ENCODE measurements at places on chromosomes 5 and 9.

- peak; percentile 76 for DNase-seq
Measured at GRCh38 chr5:68216245-68217046, 890 bp downstream of the PIK3R1 start.

GRCh38 chr5:134252671-134253070 lies 26.8 kb upstream of the PPP2CA start:
- no peak for DNase-seq

DNA sequence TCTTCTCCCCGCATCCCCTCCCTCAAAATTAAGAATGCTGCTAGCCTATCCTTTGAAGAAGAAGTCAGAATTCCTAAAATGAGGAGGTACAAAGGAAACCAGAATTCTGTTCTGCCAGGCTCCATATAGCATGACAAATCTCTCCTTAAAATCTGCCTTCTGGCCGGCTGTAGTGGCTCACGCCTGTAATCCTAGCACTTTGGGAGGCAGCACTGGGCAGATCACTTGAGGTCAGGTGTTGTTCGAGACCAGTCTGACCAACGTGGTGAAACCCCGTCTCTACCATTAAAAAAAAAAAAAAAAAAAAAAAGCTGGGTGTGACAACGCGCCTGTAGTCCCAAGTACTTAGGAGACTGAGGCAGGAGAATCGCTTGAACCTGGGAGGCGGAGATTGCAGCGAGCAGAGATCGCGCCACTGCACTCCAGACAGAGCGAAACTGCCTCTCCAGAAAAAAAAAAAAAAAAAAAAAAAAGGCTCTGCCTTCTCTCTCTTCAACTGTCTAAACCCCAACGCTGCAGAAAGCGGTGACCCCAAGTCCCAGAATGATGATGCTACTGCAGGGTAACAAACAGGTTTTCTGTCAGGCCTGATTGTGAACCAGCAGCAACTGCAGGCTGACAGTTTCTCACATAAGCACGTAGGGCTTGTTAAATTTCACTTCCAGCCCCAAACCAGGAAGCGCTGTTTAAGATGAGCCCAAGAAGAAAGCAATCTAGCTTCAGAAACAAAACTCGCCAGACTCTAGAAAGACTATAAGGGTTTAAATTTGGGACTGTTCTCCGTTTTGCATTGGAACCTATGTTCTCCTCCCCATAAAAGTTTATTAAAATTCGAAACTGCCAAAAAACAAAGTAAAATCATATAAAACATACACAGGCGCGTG lies 963 bp upstream of the CAST start:
- peak; percentile 41 for DNase-seq

DNA sequence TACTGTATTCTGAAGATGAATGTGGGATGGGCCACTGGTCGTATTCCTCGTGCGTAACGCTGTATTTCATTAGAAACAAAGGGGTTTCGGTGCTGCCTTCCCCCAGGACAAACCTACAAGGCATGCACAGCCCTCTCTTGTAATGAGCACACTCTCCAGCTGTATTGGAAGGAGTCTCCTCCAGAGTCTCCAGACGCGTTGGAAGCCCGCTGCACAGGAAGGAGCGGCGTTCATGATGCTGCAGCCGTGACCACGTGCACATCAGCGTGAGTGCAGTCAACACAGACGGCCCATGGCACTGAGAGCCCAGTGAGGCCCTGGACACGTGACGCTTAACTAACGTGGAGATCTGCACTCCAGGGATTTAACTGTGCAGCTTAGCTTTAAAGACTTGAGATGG lies 209.0 kb upstream of the IRX1 start:
- no peak for DNase-seq

DNA sequence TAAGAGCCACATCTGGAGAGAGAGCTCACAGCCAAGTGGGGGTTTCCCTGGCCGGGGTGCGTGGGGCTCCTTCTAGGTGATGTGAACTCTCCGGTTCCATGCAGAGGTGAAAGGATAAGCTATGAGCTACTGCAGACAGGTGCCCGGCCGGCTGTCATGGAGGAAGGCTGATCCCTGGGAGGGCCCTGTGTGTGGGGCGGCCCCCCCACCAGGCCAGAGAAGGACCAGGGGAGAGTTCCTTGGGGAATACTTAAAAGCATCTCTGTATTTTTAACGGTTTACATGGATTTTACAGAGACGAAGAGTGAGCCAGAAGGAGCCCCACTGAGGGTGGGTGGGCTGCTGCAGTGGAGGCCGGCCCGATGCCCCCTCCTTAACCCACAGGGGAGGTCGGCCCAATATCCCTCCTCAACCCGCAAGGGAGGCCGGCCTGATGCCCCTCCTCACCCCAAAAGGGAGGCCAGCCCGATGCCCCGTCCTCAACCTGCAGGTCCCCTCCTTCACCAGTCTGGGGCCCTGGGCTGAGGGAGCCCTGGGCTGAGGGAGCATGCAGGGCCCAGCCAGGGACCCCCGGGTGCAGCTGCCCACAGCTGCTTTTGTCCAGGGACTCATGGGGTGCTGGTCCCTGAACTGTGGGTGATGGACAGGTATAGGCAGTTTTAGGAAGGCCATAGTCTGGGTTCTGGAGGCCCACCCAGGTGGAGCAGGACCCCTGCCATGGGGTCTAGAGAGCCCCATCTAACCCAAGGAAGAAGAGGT lies 31.9 kb downstream of the MRPL36 start:
- no peak for DNase-seq

DNA sequence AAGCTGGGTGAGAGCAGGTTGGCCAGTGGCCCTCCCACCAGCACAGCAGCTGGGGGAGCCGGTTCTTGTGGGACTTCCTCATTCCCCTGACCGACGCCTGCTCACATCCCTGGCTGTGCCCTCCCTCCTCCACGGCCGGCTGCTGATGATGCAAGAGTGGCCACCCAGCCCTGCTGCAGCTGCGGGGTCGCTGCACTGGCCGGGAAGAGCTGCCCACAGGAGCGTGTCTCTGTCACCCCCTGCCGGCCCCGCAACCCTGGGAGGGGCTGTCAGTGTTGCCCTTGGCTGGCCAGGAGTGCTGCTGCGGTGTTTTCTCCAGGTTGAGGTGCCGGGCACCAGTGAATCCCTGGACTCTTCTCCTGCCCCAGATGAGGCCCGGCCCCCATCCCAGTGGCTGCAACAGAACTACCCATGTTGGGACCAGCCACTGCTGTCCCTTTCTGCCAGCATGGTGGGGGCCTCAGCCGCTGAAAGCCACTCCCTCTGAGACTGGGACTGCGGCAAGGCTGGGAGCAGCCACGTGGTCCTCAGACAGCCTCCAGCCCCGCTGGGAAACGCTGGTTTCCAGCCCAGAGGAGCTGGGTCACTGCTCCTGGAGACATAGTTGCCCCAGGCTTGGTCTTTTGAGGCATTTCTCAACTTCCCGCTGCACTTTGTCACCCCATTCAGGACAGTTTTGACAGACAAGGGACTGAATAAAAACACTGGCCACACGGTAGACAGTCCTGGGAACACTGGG lies 739 bp downstream of the CARD9 start:
- peak; percentile 72 for DNase-seq

DNA sequence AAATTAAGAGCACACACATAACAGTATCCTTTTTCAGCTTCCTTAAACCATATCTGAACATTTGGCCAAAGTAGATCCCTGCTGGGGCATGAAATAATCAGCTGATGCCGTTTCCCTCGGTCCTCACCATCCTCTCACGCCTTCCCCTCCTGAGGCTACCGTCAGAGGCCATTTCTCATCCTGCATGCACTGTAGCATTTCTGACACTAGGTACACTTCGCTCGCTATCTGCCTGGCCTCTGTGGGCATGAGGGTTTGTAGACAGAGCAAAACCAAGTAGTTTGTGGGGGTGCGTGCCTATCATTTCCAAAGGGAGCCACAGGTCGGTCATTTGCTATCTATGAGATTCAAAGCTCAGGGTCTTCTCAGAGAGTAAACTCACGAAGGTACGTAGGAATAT lies 131.9 kb downstream of the BOD1 start:
- DNase-seq: no peak

- no peak for DNase-seq
Measured at GRCh38 chr9:115997923-115998322, 155.7 kb upstream of the PAPPA start.

DNA sequence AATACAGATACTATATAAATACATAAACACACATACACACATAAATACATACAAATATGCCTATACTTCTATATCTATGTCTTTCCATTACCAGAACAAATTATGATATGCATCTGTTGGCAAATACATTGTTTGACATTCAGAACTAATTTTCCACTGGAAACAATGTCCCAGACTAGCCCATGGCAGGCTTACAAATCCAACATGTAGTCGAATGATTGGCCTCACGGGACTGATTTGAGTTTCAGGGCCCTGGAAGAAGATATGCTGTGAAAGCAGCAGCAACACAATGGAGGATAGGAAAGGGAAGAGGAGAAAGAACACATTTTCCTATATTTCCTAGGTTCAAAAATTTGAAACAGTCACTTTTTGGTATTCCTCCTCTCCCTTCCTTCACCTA lies 881.1 kb upstream of the DMAC1 start:
- no peak for DNase-seq

All from right hindlimb (tissue), 1 donor.